Urothelium cell line (cell line): ENCODE measurements at places on chromosomes 1 and 21.

GRCh38 chr1:52552505-52553361, at the start of gene TUT4:
TUT4 (minus strand) TSS chr1:52553092; CDS start chr1:52526280, 26,812 bp downstream.
- DNase-seq: peak; percentile 76

- DNase-seq: no peak
Observed at GRCh38 chr1:115429884-115430283, 91.8 kb upstream of the NGF start.

- peak; percentile 49 for DNase-seq
Observed at GRCh38 chr1:68116643-68117235, 66.3 kb upstream of the DIRAS3 start.

- peak; percentile 40 for DNase-seq
Observed at GRCh38 chr1:181179987-181180365, 91.5 kb downstream of the IER5 start.

DNA sequence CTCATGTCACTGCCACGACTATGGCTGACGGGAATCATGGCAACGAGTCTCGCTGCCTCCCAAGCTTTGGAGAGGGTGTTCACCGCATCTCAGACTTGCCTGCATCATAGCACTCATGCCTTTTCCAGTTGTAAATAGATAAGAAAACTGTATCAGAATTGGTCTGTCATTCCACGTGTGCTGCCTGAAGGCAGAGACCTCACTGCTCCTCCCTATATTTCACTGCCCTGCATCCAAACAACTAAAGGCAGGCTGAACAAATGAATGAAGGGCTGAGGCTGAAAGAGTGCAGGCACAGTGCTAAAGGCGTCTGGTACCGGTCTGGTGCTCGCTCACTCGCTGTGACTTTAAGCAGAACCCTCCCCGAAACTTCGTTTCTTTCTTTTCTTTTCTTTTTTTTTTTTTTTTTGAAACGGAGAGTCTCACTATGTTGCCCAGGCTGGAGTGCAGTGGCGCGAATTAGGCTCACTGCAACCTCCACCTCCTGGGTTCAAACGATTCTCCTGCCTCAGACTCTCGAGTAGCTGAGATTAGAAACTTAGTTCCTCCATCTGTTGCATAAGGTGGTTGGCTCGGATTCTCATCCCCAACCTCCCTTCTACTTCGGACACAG, 542 bp downstream of the EIF2B3 start:
- DNase-seq: no peak

DNA sequence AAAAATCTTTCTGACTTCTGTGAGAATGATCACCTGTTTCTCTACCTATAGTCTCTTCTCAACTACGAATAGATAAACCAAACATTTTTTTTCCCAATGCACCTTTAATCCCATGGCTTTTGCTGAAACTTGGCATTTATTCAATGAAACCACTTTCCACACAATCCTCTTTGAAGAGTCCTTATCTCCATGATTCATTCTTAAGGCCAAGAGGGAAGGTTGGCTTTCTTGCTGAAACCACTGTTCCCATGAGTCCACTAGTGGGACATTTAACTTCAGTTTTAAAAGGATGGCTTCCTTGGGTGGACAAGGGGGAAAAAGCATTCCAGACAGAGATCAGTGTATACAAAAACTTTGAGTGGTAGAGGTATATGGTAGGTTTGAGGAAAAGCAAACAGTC, 73.6 kb downstream of the CRB1 start:
- DNase-seq: no peak

- no peak for DNase-seq
Observed at GRCh38 chr1:156691191-156691590, 14.0 kb upstream of the NES start.

DNA sequence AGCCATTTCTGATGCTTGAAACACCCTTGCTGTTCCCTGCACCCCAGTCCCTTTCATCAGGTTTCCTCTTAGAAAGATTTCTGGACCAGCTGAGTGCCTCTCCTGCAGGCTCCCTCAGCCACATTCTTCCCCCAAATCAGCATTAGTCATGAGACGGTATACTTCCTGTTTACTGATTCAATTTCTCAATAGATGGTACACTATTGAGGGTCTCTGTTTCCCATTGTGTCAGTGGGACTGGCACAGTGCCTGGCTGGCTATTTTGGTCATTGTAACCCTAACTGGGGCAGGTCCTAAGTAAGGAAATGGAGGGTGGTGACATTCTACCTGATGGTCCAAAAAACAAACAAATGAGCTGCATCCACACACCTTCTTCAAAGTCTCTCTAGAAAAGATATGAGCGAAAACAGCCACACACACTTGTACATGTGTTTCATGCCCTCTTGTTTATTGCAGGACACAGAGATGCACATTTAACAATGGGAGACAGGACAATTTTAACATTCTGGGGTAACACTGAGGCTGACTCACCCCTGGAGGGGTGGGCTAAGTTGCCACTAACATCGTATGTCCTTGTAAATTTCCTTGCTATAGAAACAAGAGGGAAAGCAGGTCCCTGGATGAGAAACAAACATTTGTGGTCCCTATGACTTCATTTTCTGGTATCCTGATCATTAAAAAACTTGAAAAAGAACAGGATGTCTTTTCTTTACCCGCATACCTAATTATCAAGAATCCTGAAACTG, 77.5 kb downstream of the RRAGC start:
- no peak for DNase-seq

DNA sequence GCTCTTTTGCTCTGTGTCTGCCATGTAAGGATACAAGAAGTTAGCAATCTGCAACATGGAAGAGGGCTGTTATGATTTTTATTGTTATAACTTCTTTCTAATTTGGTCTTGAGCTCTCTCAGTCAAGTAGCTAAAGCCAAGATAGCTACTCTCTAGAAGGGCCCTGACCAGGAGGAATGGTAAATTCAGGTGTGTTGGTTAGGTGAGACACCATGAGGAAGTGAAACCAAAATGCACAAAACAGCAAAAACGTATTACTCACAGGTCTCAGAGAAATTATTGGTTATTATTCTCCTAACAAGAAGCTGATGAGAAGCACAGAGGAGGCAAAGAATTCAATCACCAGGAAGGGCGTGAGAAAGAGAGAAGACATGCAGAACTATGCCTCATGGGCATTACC, 51.8 kb upstream of the INSL5 start:
- no peak for DNase-seq

DNA sequence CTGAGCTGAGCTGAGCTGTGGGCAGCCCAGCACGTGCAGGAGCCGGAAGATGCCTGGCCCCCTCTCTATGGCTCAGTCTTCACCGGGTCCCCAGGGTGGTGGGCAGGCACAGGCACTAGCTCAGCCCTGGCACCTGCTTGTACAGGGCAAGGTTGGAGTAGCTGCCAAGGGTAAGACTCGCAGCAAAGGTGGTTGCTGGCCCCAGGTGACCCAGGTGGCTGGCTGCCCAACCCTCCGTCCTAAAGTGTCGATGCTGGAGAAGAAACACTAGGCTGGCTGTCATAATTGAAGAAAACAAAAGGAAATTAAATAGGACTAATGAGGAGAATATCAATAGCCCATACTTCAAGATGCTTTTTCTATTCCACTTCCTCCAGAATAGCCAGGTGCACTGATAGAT, 77.1 kb upstream of the ACTL8 start:
- no peak for DNase-seq

GRCh38 chr1:41241354-41241748, 755 bp downstream of the SCMH1 start:
- DNase-seq: peak; percentile 80

- DNase-seq: no peak
Observed at GRCh38 chr21:30880914-30881313, 466 bp downstream of the KRTAP11-1 start.
